ENCODE measurements at places on chromosomes 3 and 15.

DNA sequence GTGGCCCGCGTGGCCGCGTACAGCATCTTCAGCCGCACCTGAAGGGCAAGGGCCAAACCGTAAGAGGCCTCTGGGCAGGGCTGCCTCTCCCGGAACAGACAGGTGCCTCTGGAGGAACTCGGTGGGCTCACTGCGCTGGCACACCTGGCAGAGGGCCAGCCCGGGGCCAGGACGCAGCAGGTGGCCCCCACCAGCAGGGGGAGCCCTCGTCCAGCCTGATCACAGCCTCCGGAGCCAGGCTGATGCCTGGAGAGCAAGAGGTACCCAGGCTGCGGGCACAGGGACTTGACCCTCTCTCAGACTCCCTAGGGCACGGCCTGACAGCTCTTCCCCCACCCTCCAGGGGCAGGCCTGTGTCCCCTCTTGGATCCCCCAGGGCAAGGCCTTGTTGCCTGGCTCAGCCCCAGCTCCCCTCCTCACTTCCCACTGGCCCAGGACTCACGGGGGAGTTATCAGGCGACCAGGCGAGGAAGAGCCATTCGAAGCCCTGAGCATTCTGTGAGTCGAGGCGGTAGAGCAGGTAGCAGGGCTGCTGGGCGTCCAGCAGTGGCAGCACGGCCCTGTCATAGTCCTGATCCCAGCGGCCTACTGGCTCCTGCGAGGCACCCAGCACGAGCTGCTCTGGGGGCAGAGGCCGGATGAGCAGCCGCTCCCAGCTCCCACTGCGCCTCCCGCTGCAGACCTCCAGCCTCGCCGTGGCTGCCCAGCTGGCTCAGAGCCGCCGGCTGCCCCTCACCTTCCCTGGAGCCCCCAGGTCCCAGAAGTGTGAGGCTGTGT is 6.2 kb upstream of the TLR9 start:
- no peak for DNase-seq

DNA sequence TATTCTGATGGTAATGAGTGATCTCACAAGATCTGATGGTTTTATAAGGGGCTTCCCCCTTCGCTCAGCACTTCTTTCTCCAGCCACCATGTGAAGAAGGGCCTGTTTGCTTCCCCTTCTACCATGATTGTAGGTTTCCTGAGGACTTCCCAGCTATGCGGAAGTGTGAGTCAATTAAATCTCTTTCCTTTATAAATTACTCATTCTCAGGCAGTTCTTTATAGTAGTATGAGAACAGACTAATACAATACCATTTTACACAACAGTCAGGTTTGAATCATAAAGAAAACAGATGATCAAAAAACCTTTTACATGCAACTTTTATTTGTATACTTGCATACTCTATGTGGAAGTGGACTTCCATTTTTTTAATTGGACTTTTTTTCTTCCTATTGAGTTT is 46.7 kb upstream of the CBLB start:
- no peak for DNase-seq

GRCh38 chr15:90002428-90002844 is 1.3 kb downstream of the ZNF710 start:
- DNase-seq, result no peak

DNA sequence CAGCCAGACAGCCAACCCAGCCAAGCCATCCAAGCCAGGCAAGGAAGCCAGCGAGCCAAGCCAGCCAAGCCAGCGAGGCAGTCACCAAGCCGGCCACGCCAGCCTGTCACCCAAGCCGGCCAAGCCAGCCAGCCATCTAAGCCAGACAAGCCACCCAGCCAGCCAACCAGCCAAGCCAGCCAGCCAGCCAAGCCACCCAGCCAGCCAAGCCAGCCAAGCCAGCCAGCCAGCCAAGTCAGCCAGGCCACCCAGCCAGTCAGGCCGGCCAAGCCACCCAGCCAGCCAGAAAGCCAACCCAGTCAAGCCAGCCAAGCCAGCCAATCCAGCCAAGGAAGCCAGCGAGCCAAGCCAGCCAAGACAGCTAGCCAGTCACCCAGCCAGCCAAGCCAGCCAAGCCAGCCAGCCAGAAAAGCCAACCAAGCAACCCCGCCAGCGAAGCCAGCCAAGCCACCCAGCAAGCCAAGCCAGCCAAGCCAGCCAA is 201.2 kb downstream of the GOLGA6L6 start:
- DNase-seq, result no peak

- no peak for DNase-seq
Observed at GRCh38 chr15:29859973-29860715, 37.9 kb upstream of the TJP1 start.

- DNase-seq, result no peak
Observed at GRCh38 chr3:73018790-73019441, 22.3 kb downstream of the PPP4R2 start.

GRCh38 chr3:57958642-57959422 is 49.4 kb upstream of the FLNB start:
- DNase-seq, result no peak

- no peak for DNase-seq
Observed at GRCh38 chr3:62028236-62028635, 345.1 kb downstream of the FEZF2 start.

DNA sequence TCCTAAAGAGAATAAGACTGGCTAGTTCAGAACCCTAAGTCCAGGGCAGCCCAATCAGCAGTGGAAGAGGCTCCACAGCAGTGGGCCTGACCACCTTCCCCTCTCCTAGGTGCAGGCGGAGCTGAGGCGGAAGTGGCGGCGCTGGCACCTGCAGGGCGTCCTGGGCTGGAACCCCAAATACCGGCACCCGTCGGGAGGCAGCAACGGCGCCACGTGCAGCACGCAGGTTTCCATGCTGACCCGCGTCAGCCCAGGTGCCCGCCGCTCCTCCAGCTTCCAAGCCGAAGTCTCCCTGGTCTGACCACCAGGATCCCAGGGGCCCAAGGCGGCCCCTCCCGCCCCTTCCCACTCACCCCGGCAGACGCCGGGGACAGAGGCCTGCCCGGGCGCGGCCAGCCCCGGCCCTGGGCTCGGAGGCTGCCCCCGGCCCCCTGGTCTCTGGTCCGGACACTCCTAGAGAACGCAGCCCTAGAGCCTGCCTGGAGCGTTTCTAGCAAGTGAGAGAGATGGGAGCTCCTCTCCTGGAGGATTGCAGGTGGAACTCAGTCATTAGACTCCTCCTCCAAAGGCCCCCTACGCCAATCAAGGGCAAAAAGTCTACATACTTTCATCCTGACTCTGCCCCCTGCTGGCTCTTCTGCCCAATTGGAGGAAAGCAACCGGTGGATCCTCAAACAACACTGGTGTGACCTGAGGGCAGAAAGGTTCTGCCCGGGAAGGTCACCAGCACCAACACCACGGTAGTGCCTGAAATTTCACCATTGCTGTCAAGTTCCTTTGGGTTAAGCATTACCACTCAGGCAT is 33.7 kb downstream of the VIPR1 start:
- DNase-seq, result peak; percentile 70

GRCh38 chr15:97903971-97904572 is 56.4 kb upstream of the ARRDC4 start:
- DNase-seq, result peak; percentile 80

DNA sequence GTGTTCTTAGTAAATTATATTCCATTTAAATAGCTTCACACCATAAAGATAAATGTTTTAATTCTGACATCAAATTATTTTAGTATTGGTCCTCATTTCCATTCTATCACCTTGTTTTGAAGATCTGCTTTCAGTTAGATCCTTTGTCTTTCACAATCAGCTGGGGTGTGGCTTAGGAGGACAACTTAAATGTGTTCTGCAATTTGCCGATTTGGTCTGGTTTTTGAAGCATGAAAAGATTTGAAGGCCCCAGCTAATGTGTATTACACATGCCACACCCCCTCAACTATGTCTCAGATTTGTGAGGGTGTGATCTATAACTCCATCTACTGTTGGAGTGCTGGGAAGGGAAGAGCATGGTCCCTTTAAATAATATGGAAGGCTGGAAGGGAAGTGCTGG is 516.1 kb upstream of the GOLIM4 start:
- DNase-seq, result no peak

DNA sequence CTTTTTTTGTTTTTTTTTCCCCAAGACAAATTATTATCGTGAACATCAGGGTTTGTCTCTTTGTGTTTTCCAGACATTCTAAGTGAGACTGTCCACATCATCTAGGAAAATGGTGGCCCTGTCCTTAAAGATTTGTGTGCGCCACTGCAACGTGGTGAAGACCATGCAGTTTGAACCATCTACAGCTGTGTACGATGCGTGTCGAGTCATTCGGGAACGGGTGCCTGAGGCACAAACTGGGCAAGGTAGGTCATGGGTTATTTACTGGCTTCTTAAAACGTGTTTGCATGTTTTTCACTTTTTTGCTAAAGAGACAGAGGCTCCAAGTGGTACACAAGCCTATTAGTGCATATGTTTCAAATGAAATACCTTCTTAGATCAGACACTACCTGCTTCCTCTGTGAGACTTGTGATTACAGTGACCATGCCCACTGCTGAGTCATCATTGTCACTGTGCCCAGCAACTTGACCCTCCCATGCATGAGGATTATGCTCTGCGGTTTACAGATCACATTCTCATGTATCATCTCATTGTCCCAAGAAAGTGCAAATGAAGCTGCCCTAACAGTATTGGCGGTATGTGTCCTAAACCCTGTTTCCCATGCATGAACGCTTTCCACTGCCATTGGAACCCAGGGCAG is 395.2 kb upstream of the TPM1 start:
- no peak for DNase-seq

GRCh38 chr3:169062501-169062900 is 601.0 kb downstream of the MECOM start:
- DNase-seq, result no peak

DNA sequence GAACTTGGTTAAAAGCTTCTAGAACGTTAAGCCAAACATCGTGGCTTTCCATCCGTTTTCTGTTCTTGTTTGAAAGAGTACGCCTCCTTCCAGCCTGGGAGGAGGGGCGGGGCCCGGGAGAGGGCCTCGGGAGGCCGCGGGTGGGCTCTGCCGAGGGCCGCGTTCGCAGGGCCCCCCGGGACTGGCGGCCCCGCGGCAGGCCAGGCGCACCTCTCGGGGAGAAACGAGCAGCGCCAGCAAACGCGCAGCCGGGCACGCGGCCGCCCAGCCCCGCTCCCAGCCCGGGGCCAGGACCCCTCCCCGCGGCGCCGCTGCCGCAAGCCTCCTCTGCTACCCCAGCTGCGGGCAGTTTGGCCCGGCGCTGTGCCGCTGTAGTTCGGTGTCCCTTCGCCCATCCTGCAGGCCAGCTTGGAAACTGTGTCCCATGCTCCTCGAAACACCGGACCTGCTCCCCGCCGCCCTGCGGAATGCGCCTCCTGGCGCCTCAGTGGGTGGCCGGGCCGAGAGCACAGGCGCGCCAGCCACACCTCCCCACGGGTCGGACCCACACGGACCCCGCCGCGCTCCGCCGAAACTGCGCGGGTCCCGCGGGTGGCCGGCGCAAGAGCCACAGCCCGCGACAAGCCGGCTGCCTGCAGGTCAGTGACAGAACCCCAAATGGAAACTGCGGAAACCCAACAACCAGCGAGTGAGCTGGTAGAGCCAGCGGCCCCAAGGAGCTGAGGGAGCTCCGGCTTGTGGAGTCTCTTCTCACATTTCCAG is 2.3 kb downstream of the OCA2 start:
- DNase-seq, result no peak

- peak; percentile 58 for DNase-seq
Observed at GRCh38 chr15:78739996-78740903, 71.0 kb downstream of the ADAMTS7 start.

DNA sequence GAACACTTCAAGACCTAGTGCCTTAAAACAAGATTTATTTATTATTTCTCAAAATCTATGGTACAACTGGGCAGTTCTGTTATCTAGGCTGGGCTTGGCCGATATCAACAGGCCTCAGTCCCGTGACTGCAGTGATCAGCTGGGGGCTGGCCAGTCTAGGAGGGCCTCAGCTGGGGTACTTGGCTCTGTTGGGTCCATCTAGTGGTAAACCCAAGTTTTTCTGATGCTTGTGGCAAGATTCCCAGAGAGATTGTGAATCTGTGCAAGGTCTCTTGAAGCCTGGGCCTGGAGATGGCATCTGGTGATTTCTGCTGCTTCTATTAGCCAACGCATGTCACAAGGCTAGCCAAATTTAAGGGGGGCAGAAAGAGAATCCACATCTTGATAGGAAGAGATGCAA is 482.4 kb upstream of the SGO1 start:
- peak; percentile 33 for DNase-seq

DNA sequence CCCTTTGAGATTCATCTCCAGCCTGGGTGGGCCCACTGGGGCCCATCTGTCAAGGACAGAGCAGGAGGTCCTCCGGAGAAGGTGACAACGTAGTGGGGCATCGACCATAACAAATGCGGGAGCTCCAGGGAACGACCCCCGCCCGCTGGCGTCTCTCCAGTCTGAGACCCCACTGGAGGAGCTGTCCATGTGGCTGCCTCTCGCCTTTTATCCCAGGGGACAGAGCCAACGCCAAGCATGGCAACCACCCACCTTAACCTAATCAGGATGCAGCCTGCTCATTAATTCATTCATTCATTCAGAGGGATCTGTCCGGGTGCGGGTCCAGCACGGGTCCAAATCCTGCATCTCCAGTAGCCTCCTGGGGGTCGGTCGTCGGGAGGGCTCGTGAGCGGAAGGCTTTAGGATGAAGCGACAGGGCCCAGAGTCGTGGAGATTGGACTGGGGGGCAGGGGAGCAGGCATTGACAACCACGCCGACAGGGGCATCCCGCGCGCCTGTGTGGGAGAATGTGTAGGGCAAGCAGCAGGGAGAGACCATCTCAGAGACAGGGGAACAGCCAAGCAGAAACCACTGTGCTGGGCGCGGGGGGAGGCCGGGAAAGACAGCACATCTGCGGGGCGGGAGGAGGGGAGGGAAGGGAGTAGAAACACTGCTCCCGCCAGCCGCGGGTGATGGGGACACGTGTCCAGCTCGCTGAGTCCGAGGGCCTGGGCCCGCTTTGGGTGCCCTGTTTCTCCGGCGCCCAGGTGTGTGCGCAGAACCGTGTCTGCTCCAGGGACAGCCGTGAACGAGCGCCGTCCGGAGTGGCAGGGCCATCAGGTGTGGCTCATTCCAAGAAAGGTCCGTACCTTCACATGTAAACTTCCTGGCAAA is 1.9 kb downstream of the PIGZ start:
- no peak for DNase-seq

DNA sequence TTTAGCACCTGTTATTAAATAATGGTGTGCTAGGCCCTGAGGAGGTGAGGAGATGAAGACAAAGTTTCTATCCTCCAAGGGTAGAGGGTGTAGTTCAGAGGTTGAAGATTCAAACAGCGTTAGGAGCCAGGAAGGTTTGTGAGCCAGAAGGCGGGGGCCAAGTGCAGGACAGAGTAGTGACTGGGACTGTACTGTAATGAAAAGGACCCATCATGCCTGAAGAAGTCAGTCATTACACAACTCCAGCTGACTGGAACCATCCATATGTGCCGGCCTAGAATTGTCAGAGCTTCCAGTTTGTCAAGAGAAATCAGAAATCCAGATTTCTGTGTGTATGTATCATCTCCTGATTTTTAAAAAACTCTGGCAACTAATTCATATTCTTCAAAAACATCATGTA is 54.8 kb downstream of the FILIP1L start:
- no peak for DNase-seq

- DNase-seq, result no peak
Observed at GRCh38 chr3:53835257-53835656, 11.0 kb downstream of the CHDH start.
